ENCODE measurements at places on chromosomes 6 and 20.

- no peak for DNase-seq
Observed at GRCh38 chr6:24603241-24603640, 42.8 kb downstream of the KIAA0319 start.

DNA sequence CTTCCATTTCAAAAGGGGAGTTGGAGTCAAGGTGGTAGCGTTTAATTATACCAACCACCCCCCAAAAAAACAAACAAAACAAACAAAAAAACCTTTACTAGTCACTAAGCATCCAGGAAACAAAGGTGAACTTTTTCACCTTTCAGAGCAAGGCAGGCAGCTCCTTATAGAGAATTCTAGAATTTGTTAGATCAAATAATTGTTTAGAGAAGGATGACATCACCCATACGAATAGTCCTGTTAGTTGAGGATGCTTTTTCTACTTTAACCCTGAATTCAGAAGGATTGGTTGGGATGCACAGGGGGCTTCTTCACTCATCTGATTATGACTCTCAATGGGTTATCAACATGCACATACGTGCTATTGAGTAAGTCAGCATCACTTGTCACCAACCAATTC is 44.3 kb downstream of the GNAS start:
- no peak for DNase-seq

DNA sequence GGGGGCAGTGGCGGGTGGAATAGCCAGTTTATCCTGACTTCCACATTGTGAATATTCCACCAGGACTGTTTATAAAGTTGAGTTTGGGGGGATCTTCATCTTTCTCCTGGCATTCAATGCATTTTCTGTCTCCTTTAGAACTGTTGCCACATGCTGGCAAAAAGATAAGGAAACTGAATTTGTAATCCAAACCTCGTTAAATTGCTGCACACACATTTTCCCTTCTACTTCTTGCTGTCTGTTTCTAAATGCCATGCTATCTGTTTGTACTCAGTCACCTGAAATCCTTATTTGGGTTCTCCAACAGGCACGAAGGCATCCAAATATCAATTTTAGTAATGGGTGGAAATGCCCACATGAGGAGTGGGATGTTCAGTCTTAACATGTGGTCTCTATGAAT is 180.2 kb upstream of the CCN2 start:
- DNase-seq = no peak

DNA sequence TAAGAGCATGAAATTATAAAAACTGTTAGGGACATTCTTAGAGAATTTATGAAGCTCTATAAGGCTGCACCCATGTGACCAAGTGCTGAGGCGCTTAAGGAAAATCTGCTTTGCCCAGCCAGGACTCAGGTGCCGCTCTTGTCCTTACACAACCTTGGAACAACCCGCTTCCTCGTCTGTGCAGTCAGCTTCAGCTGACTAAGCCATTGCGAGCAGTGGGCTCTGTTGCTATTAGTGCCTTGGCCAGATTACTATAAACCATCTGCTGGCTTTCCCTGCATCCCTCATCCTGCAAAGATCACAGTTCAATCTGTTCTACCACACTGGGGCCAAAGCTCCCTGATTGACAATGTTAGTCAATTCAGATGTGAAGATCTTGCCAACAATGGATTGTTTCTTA is 89.1 kb upstream of the E2F3 start:
- DNase-seq = no peak

- DNase-seq = no peak
Observed at GRCh38 chr6:131807321-131807643, 538 bp upstream of the ENPP1 start.

- DNase-seq = no peak
Observed at GRCh38 chr6:119036081-119036480, 42.4 kb downstream of the FAM184A start.

- DNase-seq = no peak
Observed at GRCh38 chr6:74197310-74197709, 501.3 kb downstream of the CD109 start.

GRCh38 chr20:63693083-63693732 is 3.2 kb upstream of the TNFRSF6B start:
- DNase-seq = no peak

DNA sequence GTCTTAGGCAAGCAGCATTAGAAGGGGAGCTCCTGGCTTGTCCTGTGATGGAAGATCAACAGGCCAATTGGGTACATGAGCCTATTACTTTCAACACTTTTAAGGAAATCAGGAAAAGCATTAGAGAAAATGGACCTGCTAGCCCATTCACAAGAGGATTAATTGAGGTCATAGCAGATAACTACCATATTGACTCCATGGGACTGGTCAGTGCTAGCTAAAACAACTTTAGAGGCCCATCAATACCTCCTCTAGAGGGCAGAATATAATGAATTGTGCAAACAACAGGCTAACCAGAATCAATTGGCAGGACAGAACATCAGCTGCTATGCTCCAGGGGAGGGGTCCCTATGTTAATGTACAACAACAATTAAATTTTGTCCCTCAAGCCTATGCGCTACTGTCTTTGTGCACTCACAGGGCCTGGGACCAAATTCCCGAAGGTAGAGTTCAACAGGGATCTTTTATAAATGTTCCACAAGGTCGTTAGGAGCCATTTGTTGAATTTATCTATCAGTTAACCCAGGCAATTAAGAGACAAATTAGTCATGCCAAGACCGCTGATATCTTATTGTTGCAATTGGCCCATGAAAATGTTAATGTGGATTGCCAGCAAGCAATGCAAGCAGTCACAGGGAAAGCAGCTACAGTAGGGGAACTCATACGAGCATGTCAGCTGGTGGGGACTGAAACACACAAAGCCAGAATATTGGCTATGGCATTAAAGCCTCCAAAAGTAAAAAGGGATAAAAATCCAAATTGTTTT is 106.6 kb upstream of the BTN3A2 start:
- DNase-seq = no peak

DNA sequence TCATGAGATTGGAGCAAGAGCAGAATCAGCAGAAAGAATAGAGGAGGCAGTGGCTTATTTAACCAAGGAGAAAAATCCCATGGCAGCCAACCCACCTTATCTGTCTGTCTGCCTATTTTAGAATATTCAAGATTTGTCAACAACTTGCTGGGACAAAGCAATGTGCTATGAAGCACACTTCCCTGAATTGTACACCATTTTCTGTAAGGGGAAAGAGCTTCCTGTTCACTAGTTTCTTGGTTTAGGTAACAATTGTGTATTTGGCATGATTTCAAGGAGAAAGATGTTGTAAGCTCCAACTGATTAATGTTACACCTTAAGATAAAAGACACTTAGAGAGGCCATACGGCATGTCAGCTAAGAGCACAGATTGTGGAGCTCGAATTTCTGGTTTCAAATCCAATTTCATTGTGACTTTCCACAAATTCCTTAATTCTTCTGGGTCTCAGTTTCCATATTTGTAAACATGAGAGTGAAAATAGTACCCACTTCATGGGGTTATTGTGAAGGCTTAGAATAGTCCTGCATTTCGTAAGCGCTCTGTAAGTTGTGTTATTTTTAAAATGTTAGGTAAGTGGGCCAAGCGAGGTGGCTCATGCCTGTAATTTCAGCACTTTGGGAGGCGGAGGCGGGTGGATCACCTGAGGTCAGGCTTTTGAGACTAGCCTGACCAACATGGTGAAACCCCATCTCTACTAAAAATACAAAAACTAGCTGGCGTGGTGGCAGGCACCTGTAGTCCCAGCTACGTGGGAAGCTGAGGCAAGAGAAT is 4.8 kb upstream of the MUC22 start:
- DNase-seq = no peak

GRCh38 chr20:13877793-13878192 is 93.0 kb downstream of the NDUFAF5 start:
- DNase-seq = no peak

GRCh38 chr20:19725373-19725772 is 32.7 kb upstream of the RIN2 start:
- DNase-seq = no peak

DNA sequence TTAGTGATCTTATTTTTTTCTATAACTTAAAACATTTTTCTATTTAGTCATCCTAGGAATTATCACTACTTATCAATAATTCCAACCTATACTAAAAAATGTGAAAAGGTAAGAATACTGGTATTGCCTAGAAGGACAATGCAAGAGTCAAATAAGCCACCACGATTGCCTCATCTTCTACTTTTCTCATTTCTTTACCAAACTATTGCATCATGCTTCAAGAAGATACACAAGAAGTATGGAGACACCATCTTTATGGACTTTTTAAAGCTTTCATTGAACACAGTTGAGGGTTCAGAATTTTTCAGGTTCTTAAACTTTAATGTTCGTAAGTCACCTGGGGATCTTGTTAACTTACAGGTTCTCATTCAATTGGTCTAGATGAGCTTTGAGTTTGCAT is 25.9 kb downstream of the ELOVL2 start:
- no peak for DNase-seq

GRCh38 chr20:45279992-45280391 is 25.6 kb upstream of the SLPI start:
- DNase-seq = no peak

GRCh38 chr20:10476319-10476724 is 41.2 kb downstream of the SLX4IP start:
- DNase-seq = no peak

- DNase-seq = no peak
Observed at GRCh38 chr20:62569615-62570014, 72.7 kb upstream of the SLCO4A1 start.

GRCh38 chr6:150227281-150227680 is 84.4 kb downstream of the PPP1R14C start:
- no peak for DNase-seq

- no peak for DNase-seq
Observed at GRCh38 chr6:1382883-1383728, 6.3 kb upstream of the FOXF2 start.

DNA sequence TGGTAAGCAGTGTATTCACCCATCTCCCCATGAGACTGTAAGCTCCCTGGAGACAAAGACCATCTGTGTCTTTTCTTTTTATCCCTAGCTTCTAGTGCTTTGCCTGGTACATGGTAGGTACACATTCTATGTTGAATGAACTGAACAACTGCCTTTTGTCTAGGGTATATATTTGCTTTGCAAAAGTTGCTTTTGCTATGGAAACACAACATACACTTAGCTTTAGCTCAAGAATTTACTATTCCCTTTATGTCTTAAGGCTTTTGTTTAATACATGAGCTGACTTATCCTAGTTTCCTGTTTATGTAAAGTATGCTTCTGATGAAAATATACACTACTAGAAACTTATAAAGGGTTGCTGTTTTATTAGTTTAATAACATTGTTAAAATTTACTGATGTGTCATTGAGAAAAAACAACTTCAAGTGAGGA is 198.2 kb downstream of the PRL start:
- peak; percentile 57 for DNase-seq

DNA sequence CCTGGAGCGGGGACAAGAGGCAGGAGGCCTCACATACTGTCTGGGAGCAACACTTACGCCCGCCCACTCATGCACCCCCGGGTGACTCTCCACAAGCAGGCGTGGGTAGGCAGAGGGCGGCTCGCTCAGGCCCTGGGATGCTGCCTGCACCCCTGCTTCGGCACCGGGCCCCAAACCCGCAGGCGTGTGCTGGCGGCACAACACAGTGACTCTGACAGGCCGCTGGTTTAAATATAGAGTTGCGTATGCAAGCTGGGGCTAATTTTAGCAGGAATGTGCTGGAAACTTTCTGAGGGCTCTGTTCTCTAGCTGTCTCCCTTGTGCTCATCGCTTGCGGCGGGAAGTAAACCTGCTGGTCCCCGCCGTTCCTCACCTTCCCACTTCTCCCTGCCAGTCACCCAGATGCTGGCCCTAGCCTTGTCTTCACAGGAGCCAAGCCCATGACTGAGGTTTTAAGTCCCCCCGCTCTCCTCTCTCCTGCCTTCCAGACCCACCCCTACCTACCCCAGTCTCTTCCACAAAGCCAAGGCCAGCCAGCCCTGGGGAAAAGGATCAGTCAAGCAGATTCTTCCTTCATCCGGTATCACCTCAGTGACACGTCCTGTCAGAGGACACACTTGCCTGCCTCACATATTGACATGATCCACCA is 94.5 kb upstream of the FOXP4 start:
- DNase-seq = no peak

DNA sequence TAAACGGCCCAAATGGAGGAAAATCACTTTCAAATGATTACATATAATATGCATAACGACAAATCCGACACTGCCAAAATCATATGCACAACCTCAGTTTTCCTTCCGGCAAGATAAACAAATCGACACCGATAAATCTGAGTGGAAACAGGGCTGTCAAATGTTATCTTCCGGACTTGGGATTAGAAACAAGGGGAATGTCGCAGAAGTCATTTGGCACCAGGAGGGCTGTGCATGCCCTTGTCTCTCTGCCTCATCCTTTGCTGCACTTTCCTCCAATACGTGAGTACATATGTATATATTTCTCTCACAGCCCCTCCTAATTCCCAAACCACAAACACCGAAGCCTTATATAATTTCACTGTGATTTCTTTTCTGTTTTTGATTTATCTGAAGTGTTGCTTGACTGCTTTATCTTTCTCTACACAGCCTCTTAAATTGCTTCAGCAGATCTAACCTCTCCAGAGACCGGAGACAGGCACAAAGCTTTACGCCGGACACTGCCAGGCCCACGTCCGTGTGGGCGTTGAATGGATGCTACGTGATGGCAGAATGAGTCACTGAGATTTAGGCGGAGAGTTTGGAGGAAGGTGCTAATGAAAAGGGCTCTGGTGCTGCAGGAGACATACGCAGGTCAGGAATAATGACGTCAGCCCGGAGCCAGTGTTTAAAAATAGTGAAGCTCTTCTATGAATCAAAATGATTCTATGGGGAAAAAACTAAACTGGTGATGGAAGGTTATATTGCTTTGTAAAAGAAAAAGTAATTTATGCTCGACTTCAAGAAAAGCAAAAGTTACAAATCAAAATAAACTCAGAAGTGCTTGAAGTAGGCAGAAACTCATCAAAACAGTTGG is 21.0 kb upstream of the PRELID3B start:
- DNase-seq = no peak

DNA sequence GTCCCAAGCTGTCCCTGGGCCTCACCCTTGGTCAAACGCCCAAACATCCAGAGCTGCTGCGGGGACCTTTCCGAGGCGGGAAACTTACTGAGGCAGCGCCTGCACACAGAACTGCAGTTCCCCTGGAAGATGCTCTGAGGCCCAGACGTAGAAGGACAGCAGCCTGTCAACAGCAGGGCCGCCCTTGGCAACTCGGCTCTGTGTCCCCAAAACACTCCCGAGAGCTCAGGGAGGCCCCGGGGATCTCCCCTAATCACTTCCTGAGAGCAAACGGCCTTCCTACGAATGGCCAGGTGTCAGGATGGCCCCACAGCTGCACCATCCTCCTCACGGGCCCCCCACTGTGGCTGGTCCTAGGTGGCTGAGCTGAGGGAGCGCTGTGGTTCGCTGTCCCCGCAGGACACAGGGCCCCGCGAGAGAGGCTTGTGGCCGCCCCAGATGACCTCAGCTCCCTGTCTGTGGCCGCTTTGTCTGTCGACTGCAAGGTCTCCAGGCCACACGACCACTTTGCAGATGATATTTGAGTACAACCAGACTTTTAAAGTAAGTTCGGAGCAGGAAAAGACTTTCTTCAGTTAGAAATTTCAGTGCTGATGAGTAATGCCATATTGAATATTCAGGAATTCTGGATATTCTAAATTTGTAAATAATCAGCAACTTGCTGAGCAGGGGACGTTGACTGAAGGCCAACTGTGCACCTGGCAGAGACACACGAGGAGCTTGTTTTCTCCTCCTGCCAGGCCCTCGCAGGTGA is 46.0 kb downstream of the DLL1 start:
- DNase-seq = no peak

Data from SK-N-MC (cell line).